NCI-H774 (cell line): ENCODE measurements at places on chromosomes 11 and 22.

- DNase-seq: no peak
Measured at GRCh38 chr11:3920148-3920852, 64.8 kb downstream of the STIM1 start.

GRCh38 chr22:37402184-37402506, 25.1 kb downstream of the ELFN2 start:
- no peak for DNase-seq

- DNase-seq: no peak
Measured at GRCh38 chr11:14184028-14184940, 174.7 kb downstream of the RRAS2 start.

DNA sequence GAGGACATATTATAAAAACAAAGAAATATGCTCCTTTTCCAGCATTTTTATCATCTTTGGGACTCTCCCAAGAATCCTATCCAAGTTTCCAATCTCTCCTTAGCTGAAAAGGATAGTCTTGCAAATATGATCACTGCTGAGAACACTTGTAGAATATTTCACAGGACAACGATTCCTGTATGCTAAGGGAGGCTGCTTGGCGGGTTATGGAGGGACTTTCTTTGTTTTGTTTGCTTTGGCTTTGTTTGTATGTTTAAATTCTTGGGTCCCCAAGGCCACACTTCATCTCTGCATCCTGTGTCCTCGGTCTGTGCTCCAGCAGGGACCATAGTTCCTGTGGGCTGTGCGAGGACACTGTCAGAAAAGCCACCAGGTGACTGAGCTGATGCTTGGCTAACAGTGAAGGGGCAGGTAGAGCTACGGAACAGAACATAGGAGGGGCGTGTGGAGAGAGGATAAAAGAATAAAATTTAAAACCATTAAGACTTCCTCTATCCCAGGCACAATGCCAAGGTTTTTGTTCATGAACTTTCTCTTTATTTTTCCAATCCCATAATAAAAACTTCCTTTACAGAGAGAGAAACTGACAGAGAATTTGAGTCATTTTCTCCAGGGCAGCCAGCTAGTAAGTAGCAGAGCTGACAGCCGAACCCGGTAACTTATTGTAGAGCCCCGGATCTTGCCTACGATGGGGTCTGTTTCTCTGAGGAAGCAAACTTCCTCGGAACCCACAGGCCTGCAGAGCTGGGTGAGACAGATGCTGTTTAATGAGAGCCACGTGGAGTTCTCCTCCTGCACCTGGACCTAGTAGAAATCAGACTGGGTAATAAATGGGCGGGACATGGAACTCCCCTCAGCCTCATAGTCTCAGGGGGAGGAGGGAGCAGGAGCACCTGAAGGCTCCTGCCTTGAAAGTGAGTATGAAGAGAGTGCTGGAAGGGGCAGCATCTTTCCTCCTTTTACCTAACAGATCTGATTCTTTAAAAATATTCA, at the start of gene IZUMO1R:
IZUMO1R (plus strand) TSS at position 615 of the 993 bp plus-strand sequence. CDS start 1,057 bp downstream, outside the sequence.
- DNase-seq: no peak

DNA sequence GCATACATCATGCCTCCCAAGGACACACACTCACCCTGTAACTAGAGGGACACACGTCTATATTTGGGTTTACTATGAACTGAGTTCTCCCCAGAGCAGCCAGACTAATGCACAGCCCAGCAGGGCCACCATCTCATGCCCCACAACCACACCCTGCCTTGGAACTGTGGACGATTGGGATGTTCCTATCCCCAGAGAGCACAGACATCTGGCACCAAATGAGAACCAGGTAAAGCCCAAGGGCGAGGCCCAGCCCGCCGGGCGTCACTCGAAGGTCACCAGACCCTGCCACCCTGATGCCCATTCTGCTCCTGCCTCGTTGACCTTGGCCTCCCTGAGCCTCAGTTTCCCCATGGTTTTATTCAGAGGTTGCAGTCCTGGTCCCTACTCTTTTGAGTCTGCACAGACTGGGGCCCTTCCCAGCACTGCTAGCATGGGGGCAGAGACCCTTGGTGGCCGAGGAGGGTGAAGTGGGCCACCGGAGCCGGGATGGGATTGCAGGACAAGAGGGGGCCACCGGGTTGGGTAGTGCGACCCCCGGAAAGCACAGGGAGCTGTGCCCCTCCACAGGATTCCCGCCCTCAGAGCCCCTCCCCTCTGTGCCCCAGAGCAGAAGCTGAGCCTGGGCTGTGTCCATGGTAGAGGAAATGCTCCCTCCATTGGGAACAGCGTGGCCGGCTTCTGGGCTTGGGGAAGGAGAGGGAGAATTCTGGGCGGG, 56.8 kb downstream of the IGLL5 start:
- DNase-seq: no peak

GRCh38 chr11:44243086-44243485, 66.9 kb downstream of the ALX4 start:
- DNase-seq: no peak

GRCh38 chr22:17085277-17086181, 729 bp downstream of the IL17RA start:
- DNase-seq: no peak

DNA sequence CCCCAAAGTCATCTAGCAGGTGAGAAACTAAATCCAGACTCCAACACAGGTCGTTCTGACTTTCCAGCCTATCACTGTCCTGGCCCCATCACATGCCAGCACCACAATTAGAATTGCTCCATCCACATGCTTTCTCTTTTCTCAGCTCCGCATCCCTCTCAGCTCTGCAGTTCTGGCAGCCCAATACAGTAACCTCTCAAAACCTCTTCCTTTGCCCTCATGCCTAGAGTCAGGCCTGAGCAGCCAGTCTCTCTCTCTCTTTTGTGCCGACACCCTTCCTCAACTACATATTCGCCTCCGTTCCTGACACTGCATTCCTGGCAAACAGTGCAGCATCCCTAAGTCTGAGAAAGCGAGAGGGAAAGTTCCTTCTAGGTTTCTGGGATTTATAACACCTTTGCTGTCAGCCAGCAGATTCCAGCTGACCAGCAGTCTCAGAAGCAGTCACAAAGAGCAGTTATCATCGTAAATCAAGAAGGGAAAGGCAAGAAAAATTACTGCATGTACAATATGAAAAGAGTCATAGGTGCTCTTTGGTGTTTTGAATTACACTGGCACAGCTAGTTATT, 258.0 kb downstream of the FAT3 start:
- DNase-seq: no peak

DNA sequence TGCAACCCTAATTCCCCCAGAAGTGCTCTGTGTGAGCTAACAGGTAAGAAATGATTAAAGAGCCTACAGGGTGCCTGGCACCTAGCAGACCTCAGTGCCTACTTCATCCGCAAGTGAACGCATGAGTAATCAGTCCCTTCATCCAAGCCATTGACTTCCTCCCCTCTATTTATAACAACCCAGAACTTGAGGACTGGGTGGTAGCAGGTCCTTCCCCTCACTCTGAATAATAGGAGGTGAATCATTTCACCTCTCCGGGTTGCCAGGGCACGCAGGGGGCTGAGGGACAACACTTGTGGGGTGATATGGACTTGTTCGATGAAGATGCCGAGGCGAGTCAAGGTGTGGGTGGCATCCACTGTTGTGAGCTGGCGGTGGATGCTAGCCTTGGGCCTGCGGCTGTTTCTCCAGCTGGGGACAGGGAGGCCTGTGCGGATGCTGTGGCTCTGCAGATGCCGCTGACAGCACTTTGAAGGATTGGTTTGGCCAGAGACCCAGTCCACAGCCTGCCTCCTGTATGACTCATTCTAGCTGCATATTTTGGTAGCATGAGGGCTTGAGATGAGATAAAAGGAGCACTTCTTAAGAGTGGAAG, 11.7 kb upstream of the SORL1-AS1 start:
- no peak for DNase-seq

DNA sequence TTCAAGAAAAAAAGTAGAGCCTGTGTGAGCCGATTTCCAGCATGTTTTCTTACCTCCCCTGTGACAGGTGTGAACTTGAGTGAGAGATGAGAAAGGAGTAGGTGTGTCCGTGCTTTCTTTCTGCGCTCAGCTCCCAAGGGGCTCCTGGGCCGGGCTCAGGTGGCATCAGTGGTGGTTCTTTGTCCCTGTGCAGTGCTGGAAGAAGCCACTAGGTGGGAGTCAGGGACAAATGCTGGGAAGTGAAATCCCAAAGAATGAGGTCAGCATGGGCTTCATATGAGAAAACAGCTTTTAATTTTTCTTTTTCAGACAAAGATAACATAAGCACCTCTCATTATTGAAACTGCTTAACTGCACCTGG, 57.8 kb downstream of the PPFIBP2 start:
- peak; percentile 70 for DNase-seq

DNA sequence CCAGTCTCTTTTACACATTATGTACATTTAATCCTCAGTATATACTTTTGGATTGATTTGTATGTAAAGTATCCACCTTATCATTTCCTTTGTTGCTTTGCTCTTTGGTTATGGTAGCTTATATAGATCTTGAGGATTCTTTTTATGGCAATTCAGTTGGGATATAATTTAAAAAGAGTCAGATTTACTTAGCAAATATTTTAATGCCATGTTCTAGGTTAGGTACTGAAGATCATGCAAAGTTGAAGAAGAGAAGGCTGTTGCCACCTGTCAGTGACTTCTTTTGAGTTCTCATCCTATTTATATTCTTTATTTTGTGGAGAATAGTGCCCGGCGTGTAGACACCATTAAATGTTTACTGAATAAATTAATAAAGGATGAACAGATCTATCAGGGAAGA, 279.7 kb downstream of the TMEM135 start:
- DNase-seq: no peak

DNA sequence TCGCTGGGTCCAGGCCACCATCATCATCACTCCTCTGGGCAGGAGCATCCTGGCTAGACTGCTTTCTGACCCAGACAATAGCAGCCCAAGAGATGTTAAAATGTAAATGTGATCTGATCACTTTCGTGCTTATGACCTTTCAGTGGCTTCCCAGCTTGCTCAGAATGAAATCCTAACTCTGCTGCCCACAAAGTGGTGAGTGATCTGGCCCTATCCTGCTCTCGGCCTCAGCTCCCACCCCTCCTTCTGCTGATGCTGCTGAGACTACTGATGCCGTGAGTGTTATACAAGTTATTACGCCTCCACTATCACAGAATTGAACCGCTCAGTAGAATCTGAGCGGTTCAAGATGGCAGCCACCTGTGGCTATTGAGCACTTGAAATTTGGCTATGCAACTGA, 26.2 kb downstream of the ELF5 start:
- no peak for DNase-seq
